ENCODE measurements at places on chromosomes 3 and 15.

DNA sequence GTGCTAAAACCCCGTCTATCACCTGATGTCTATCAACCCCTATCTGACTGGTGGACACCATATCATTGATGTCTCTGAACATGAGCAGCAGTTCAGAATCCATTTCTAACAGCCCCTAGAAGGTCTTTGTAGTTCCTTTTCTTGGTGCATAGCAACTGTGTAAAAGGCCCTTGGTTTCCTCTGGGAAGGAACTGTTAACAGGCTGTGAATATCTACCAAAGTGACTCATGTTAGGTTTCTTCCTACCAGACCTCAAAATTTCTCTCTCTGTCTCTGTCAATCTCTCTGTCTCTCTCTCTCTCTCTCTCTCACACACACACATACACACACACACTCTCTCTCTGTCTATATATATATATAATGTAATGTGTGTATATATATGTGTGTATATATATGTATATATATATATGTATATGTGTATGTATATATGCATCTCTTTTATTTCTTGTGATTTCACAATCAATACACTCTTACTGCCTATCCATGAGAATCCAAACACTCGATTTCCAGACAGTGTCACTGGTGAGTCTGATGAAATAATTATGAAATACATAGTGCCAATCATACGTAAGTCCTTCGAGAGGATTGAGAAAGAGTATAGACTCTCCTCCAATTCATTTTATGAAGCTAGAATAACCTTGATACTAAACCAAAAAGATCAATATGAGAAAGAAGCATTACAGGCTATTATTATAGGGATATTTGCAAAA is 335.9 kb upstream of the SLCO3A1 start:
- no peak for DNase-seq

GRCh38 chr3:58691997-58692396 is 25.4 kb upstream of the FAM3D start:
- DNase-seq, result no peak

GRCh38 chr15:47466357-47466756 is 250.9 kb upstream of the SEMA6D start:
- no peak for DNase-seq

DNA sequence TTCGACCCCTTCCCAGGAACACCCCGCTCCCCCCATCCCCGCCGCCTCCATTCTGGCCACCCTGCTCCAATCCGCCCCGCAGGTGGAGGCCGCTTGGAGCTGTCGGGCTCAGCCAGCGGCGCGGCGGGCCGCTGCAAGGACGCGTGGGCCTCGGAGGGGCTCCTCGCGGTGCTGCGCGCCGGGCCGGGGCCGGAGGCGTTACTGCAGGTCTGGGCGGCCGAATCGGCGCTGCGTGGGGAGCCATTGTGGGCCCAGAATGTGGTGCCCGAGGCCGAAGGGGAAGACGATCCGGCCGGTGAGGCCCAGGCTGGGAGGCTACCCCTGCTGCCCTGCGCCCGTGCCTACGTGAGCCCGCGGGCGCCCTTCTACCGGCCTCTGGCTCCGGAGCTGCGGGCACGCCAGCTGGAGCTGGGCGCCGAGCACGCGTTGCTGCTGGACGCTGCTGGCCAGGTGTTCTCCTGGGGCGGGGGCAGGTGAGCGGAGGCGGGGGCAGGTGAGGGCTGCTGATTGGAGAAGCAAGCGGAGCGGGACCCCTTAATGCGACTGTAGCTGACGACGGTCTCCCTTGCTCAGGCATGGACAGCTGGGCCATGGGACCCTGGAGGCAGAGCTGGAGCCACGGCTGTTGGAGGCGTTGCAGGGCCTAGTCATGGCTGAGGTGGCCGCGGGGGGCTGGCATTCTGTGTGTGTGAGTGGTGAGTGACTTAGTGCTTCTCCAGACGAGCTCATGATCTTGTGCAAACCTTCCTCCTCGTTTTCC is 2.5 kb downstream of the RCCD1 start:
- DNase-seq, result no peak

- no peak for DNase-seq
Observed at GRCh38 chr3:108407886-108408285, 102.5 kb downstream of the MYH15 start.

DNA sequence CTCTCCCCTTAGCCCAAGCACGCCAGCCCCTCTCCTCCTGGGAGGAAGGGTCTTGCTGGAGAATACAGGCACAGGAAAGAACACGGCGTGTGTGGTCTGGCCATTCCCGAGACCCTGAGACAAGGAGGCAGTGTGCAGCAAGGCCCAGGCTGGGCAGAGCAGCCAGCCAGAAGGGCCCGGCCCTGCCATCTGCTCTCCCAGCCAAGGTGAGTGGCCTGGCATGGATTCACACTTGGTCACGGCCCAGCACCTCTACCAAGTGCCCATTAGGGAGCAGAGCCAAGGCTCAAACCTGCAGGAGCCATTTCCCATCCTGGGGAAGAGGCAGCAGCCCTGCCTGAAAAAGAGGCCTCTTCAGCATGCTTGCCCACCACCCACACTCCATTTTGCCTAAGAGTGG is 28.6 kb downstream of the MEGF11 start:
- no peak for DNase-seq

Data from BJ (cell line).